ENCODE measurements at places on chromosomes 3 and 15.

DNA sequence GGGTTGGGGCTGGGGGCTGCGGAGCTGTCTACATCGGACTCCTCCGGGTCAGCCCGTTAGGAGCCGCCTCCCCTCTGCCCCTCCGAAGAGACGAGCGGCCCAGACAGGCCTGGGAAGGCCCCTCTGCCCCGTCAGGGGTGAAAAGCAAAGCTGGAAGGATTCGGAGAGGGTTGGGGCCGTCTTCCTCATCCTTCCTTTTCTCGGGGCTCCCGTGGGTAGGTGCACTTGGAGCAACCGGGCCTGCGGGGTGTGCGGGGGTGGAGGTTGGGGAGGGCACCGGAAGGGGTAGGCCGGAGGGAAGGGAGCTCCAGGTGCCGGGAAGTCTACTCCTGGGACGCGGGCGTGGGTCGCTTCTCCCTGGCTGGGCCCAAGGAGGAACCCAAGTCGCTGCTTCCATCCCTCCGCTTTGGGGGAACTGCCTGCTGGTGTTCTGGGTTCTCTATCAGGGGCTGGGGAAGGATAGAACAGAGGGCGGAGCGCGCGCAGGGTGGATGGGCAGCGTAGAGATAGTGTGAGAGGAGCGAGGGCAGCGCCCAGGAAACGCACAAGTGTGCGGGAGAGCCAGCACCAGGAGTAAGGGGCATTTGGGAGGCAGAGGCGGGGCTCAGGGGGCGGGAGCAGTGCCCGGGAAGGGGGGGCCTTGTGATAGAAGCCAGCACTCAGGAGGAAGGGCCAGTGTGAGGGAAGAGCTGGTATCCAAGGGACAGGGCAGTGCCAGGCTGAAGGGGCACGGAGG, 590 bp downstream of the POLR2H start:
- peak; percentile 34 for DNase-seq

DNA sequence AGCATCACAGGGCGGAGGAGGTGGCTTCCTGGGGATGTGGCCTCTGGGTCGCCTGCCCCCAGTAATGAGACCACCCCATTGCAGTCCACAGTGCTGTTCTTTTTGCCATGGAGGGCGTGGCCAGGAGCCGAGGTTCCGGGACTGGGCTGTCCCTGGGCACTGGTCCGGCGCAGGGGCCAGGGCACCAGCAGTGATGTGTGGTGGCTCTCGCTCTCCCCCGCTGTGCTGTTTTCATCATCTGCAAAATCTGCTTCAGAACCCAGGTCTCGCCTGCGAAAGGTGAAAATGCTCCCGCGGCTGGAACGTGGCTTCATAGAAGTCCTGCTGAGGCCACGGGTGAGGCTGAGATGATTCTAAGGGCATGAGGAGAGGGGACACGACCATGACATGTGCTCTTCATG, 45.8 kb downstream of the SCN5A start:
- no peak for DNase-seq

- DNase-seq = no peak
These were observed 77.8 kb downstream of the EFL1 start for GRCh38 chr15:82184776-82185175.

DNA sequence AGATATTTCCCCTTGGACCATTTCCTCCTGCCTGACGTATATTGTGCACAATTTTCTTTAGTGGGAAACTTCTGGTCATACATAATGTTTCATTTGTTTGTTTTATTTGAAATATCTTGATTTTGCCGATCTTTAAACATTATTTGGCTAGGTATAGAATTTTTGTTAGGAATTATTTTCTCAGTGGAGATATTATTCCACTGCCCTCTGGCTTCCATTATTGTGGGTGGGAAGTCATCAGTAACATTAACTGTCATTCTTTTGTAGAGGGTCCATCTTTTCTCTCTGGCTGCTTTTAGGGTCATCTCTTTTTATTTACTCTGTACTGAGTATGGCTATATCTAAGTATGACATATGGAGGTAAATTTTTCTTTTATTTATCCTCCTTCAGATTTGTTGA, 135.5 kb upstream of the LIPC start:
- DNase-seq = no peak

DNA sequence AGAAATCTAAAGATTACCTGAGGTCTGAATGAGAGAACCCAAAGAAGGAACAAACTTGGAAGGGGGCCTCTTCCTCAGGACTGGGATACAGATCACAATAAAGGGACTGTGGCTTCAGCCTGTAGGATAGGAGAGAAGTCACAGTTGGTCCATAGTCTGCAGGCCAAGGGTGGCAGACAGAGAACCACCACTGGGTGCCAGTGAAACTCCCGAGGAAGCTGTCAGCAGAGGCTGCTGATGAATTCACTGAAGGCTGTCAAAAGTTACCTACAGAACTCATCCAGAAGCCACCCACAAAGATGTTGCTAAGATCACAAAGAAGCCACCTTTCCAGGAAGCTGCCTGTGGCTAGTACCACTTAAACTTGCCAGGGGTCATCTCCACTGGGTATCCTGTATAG, 78.5 kb downstream of the TMCO5A start:
- DNase-seq = no peak

GRCh38 chr15:68431037-68431791, 749 bp downstream of the ITGA11 start:
- no peak for DNase-seq

- no peak for DNase-seq
These were observed 944 bp downstream of the SLITRK3 start for GRCh38 chr3:165195241-165195639.

DNA sequence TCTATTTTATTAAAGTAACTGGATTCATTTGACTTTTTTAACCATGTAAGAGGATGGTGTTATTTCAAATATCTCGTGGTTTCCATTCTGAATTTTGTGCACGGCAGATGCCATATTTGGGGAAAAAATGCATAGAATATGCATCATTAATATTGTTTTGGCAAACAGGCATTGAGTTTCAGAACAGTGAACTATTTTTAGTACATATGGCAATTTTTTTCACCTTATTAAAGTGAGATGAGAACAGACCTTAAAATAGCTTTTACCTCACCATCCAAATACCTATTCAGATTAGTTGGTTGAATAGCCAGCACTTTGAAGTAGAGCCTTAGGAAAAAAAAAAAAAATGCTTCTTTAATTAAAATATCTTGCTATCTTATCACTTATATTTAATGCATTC, 117.3 kb upstream of the FLNB start:
- no peak for DNase-seq

DNA sequence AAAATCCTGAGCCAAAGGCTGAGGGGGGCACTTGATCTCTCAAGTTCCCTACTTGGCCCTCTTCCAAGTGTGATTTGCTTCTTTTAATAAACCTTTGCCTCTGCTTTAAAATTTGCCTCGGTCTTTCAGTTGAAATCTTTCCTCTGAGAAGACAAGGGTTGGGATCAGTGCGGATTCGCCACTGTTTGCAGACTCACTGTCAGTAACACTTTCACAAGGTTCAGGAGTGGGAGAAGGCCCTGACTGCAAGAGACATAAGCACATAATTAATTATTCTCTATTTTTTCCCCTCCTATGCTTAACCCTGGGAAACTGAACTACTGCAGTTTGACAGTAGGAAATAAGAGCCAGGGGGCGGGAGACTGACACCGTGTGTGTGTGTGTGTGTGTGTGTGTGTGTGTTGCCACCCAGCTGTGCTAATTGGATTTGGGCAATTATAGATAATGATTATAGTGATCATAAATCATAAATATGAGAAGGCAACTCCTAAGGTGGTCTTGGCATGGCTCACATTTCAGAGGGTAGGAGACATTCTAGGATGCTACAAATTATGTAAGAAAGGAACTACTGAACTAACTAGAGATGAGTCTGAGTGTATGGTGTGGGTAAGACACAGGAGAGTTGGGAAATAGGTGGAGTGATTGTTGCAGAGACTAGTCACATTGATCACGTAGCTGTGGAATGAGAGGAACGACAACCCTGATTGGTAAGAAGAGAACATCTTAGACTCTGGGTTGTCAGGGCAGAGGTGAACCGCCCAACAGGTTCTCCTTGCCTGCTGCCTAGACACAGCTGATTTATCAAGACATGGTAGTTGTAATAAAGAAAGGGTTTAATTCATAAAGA, 5.5 kb upstream of the ZNF662 start:
- DNase-seq = no peak

DNA sequence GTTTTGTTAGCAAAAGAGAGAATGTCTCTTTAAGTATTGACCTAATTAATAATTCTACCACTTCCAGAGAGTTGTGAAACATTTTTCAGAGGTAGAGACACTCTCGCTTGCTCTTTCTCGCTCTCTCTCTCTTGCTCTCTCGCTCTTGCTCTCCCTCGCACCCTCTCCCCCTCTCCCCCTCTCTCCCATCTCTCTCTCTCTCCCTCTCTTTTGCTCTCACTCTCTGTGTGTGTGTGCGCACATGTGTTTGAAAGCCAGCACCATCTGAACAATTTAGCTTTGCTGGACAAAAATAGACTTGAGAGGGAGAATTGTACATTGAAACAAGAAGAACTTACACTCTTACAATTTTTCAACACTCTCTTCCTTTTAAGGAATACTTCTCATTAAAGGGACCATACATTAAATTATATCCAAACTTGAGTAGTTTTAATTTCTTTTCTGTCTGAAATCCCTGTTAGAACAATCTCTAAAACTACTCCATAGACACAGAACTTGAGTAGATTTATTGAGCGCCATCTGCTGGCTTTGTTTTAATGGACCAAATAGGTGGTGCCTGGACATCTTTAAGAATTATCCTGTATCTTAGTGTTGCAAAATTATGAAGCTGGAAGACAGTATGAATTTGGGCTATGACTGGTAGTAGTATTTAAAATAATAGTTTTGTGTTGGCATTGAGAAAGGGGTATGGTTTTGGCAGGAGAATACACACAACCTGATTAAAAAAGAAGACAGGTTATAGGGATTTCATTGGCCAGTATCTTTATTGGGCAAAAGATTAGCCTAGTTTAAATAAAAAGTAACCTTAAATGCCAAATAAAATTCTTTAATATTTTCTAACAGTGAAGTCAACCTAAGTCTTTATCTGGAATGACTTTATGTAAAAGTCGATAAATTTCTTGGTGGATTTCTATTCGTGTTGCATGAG, 124.6 kb downstream of the AKAP13 start:
- DNase-seq = peak; percentile 55

DNA sequence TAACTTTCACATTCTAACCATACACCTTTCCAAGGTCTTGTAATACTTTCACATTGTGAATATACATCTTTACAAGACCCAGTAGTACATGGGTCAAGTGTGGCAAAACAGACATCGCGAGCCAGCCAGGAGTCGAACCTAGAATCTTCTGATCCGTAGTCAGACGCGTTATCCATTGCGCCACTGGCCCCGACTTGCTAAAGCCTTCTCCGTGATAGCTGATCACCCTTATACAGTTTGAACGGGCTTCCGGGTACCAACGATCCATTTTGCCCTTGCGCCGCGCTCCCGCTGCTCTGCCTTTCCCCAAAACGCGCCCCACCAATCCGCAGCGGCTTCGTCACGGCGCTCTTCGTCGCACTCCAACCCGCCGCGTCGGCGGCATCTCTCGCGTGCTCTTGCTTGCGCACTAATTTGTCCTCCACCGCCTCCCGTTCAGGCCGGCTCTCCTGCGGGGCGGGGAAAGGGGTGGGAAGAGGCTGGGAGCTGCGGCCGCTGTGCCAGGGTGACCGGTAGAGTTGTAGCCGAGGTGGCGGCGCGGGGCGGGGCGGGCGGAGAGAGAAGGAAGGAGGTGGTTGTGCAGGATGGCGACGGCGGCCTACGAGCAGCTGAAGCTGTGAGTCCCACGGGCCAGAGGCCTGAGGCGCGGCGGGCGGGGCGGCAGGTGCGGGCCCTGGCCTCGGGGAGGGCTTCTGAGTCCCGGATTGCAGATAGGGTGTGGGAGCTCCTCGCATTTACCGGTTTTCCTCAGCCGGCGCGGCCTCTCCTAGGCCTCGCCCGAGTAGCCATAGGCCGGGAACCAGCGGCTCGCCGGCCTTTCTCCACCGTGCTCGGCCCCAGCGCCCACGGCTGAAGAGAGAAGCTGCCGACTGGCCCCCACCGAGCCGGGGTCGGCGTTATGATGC, at the start of gene SACM1L:
Gene SACM1L, plus strand, starts transcription at position 515 of the 905 bp plus-strand sequence. Its CDS starts 70 bp downstream, at position 585.
- DNase-seq = peak; percentile 98

- no peak for DNase-seq
These were observed 457.5 kb upstream of the ALCAM start for GRCh38 chr3:104909198-104909597.

GRCh38 chr3:127320529-127321121, 32.8 kb upstream of the PRR20G start:
- DNase-seq = no peak

DNA sequence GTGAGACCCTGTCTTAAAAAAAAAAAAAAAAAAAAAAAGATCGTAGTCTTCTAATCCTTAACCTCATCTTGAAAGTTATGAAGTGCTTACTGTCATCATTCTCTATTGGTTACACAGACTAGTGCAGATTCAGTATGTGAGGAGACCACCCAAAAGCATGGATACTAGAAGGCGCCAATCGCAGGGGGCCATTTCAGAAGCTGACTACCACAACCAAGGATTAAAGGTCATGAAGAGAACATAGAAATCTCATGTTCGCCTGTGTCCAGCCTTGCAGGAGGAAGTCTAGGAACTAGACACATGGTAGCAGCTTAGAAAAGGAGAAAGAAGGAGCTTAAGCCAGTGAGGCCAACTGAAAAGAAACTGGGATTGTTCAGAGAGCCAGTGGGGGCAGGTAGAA, 207.8 kb downstream of the THSD4 start:
- no peak for DNase-seq

DNA sequence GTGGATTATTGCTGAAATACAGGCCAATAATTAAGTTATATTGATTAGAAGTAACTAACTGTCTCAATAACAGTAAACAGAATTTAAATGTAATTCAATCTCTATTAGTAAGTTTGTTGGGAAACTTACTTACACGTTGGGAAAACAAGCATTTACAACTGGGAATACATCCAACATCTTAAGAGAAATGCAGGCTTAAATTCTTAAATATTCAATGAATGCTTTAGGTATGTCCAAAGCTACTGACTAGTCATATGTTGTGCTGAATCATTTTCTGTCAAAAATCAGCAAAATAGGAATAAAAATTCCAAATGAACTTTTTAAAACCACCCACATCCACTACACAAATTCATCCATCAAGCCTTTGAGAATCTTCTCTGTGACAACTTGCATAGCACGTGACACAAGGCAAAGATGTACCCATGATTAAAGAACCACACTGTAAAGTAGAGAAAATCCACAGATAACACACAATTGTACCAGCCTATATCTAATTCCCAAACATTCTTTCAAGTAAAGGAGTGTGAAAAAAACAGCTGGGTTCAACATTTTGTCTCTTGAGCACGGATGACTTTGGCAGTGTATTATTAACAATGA, 60.0 kb downstream of the NMNAT3 start:
- no peak for DNase-seq

GRCh38 chr3:50194903-50195500, 3.6 kb downstream of the GNAT1 start:
- DNase-seq = no peak

GRCh38 chr3:11195201-11195600, 40.9 kb downstream of the HRH1 start:
- no peak for DNase-seq
